Thymus (tissue), 14 donors: ENCODE measurements at places on chromosomes 3 and 15. TPM values are rescaled to one million over a fixed set of nuclear protein-coding genes. Genes with fewer than 3 reads are reported as not detected.

GRCh38 chr15:89412905-89413411 is 78.3 kb upstream of the POLG start:
- H3K4me1 ChIP-seq = no peaks in the 10 kb centered on the region
- no peak overlapping the region for H3K4me3 ChIP-seq
- peaks cover 90% of the 10 kb centered on the region for H3K27me3 ChIP-seq
- DNase-seq = no peak

GRCh38 chr15:60957111-60957510 is 272.0 kb downstream of the RORA start:
- no peaks in the 10 kb centered on the region for H3K4me1 ChIP-seq
- H3K27ac ChIP-seq = no peak overlapping the region
- no peaks in the 10 kb centered on the region for H3K36me3 ChIP-seq
- H3K4me3 ChIP-seq = no peak overlapping the region
- H3K27me3 ChIP-seq = no peaks in the 10 kb centered on the region
- DNase-seq = no peak

GRCh38 chr3:58801541-58801940 is 135.0 kb upstream of the FAM3D start:
- no peaks in the 10 kb centered on the region for H3K27me3 ChIP-seq
- H3K4me3 ChIP-seq = no peak overlapping the region
- H3K36me3 ChIP-seq = no peaks in the 10 kb centered on the region
- no peak for DNase-seq

GRCh38 chr3:120824613-120825012 is 82.1 kb downstream of the GTF2E1 start:
- H3K4me1 ChIP-seq = no peaks in the 10 kb centered on the region
- H3K36me3 ChIP-seq = no peaks in the 10 kb centered on the region
- no peak overlapping the region for H3K27ac ChIP-seq
- no peak for DNase-seq
- no peaks in the 10 kb centered on the region for H3K27me3 ChIP-seq
- no peak overlapping the region for H3K4me3 ChIP-seq

DNA sequence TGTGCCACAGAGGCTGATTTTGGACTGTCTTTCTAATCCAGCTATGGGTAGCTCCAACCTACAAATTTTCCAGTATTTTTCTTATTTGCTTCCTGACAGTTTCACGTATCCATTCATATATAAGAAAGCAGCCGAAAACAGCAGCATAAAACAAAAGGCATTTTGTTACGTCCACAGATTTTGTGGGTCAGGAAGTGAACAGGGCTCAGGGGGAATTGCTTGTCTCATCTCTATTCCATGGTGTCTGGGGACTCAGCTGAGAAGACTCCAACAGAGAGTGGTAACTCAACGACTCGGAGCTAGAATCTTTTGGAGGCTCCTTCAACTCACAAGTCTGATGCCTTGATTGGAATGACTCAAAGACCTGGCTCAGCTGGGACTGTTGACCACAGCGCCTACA is 11.7 kb upstream of the SAMMSON start:
- DNase-seq = no peak
- no peaks in the 10 kb centered on the region for H3K27me3 ChIP-seq
- H3K27ac ChIP-seq = no peak overlapping the region

GRCh38 chr15:89325039-89325803 is 9.4 kb downstream of the POLG start:
- H3K4me1 ChIP-seq = peaks cover 7% of the 10 kb centered on the region
- no peak overlapping the region for H3K4me3 ChIP-seq
- H3K36me3 ChIP-seq = peaks cover 98% of the 10 kb centered on the region
- H3K27ac ChIP-seq = no peak overlapping the region

The CRYGS gene
- total RNA-seq = 3.1 TPM

DNA sequence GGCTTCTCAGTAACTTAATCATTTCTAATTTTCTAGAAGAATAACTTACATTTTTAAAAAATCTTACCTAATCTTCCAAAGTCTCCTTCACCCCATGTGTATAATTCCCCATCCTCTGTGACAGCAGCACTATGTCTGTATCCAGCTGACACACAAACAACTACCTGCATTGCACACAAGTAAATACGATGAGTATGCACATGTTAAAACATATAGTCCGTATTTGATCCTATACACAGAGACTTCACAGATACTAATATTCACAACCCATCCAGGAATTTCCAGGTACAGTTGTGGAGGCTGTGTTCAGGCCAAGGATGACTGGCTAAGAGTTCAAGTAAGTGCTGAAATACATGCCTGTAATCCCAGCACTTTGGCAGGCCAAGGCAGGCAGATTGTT is 78.6 kb downstream of the HERC1 start:
- no peak overlapping the region for H3K27ac ChIP-seq
- H3K36me3 ChIP-seq = peaks cover 41% of the 10 kb centered on the region
- H3K4me1 ChIP-seq = no peaks in the 10 kb centered on the region
- DNase-seq = no peak
- no peak overlapping the region for H3K4me3 ChIP-seq
- H3K27me3 ChIP-seq = no peaks in the 10 kb centered on the region

DNA sequence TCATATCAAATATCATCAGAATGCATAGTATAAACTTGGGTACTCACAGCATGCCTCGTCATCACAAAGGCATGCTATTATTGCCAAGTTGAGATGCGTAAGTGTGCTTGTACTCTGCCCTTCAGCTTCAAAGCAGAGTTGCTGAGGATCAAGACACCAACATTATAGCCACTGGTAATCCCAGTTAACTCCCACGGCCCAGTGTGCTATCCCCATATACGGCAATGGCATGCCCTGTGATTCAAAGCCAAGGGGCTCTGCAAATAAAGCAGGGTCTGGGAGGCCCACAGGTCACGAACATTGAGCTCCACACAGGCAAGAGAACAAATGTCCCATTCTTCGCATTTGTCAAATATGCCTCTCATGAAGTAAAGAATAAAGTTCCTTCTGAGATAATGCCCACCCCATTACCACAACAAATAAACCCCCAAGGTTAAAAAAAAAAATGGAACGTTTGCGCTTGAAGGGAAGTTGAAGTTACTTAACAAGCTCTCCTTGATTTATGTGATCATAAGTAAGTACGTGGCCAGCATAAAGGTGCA is 298.1 kb upstream of the NECTIN3 start:
- H3K36me3 ChIP-seq = no peaks in the 10 kb centered on the region
- no peak overlapping the region for H3K4me3 ChIP-seq
- no peaks in the 10 kb centered on the region for H3K4me1 ChIP-seq
- no peak overlapping the region for H3K27ac ChIP-seq
- DNase-seq = no peak

- no peaks in the 10 kb centered on the region for H3K36me3 ChIP-seq
- no peak overlapping the region for H3K27ac ChIP-seq
- H3K4me3 ChIP-seq = no peak overlapping the region
- no peaks in the 10 kb centered on the region for H3K4me1 ChIP-seq
- H3K27me3 ChIP-seq = no peaks in the 10 kb centered on the region
These were observed 179.8 kb downstream of the MEX3B start for GRCh38 chr15:81865850-81866537.

DNA sequence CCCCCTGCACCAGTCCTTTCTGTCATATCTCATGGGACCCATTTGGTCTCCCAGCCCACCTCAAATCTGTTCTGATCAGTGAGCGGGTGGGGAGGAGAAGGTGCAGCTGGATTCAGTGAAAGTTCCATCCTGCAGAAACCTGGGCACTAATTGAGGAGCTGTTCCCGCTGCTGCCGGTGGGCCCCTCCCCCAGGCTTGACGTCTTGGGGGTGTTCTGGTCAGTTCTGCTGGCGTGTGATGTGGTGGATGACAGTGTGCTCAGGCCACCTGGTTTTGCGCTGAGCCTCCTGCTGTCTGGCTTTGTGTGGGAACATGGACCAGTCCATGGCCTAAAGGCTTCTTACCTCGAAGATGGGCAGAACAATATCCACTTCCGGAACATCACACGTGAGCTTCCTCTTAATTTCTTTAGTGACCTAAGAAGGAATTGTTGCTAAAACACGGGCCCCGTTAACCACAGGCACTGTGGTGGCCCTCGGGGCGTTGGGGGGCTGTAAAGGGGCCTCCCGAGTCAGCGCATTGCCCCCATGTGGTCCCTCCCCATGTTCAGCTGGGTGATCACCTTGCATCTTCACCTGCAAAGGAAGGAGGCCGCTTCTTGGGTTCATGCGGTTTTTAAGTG is 59.7 kb downstream of the RGMA start:
- DNase-seq = no peak
- H3K27me3 ChIP-seq = no peaks in the 10 kb centered on the region
- H3K27ac ChIP-seq = no peak overlapping the region
- H3K4me1 ChIP-seq = peaks cover 7% of the 10 kb centered on the region
- no peak overlapping the region for H3K4me3 ChIP-seq

The USP4 gene
- 20.0 TPM for total RNA-seq

DNA sequence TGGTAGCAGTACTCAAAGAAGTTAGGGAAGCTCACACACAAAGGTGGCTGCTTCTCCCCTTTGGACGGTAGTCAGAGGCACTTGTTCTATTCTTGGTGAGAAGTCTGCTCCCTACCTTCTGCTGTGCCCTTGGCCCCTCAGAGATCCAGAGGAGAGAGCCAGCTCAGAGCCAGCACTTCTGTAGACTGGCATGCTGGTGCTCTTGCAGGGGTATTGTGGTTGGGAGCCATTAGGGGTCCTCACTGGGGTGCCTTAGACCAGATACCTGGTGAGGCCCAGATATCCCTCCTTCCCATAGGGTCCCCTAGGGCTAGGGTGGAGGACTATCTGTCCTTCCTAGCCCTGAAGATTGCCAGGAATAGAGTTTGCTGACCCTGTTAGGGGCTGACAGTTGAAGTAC is 140.6 kb downstream of the EEFSEC start:
- no peak for DNase-seq
- H3K27ac ChIP-seq = no peak overlapping the region
- no peak overlapping the region for H3K4me3 ChIP-seq
- peaks cover 10% of the 10 kb centered on the region for H3K36me3 ChIP-seq

GRCh38 chr3:39208463-39209055 is 16.2 kb upstream of the XIRP1 start:
- peaks cover 31% of the 10 kb centered on the region for H3K4me1 ChIP-seq
- peak overlapping the region; percentile 94 for H3K27ac ChIP-seq
- H3K36me3 ChIP-seq = no peaks in the 10 kb centered on the region

The NR1I2 gene
- total RNA-seq = 0.14 TPM

DNA sequence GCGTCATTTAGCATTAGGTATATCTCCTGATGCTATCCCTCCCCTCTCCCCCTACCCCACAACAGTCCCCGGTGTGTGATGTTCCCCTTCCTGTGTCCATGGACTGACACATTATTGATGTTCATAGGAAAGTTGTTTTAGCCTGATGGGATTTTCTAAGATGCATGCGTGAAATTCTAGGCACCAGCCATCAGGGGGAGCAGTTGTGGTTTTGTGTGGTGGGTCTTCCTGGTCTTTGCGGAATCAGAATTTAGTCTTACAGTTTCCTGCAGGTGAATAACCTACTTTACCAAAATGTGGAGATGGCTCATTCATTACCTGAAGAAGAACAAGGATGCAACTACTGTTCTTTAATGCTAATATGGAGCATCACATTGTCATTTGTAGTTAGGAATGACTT is 455.0 kb upstream of the THBS1 start:
- DNase-seq = peak; percentile 59
- no peak overlapping the region for H3K27ac ChIP-seq
- H3K36me3 ChIP-seq = no peaks in the 10 kb centered on the region
- H3K27me3 ChIP-seq = no peaks in the 10 kb centered on the region

DNA sequence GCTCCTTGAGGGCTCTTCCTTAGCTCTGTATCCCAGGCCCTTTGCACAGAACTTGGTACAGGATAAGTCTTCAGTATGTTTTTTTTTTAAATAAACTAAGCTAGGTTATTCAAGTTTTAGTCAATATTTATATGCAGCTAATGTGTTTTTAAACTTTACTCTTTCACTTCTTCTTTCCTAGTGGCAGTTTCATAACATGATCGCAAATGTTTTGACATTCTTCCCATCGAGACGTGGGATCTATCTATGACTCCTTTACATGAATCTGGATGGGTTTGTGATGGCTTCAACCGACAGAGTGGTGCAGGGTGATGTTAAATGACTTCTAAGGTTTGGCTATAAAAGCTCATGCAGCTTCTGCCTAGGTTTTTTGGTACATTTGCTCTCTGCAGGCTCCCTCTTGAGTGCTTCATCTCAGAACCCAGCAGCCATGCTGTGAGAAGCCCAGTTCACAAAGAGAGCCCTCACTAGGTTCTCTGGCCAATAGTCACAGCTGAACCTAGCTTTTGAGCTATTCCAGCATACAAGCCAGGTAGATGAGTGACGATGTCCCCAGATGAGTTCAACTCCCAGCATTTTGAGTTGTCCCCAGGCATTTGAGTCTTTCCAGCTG is 13.5 kb upstream of the MECOM start:
- H3K4me3 ChIP-seq = no peak overlapping the region
- H3K27ac ChIP-seq = no peak overlapping the region
- DNase-seq = no peak
- H3K4me1 ChIP-seq = no peaks in the 10 kb centered on the region
- H3K36me3 ChIP-seq = no peaks in the 10 kb centered on the region

DNA sequence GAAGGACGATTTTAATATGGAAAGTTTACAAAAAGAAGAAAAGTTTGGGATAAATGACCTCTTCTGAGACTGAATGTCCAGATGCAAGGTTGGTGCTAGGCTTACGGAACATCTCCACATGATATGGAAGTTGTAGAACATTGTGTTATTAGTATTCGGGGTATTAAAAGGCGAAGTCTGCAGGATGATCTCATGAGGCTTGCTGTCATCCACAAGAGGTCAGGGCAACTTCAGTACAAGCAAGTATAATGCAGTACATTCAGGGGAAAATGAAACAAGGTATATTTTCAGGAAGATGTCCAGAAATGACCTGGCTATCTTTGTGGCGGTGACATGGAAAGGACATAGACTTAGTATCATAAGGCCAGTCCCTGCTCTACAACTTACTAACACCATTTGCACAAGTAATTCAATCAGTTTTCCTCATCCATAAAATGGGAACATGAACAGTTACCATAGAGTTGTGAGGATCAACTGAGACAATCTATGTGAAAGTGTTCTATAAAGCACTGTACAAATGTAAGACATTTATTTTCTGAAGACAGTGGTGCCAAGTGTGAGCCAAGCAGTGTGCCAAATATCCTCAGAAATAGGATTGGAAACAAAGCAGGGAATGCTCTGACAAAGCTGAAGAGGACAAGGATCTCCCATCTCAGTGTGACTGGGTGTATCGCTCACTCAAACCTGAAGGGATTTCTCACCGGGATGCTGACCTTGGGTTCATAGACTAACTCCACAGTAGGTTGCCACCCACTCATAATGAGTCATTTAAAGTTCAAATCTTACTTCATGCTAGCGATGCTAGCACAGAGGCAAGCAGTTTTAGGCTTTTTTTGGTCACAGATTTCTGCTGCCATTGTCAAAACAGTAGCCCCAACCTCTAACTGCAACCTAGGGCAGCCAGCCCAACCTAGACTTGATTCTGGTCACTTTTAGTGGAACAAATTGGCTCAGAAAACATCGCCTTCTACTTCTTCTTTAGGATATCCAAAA is 118.3 kb downstream of the TIGIT start:
- H3K4me1 ChIP-seq = no peaks in the 10 kb centered on the region
- no peak overlapping the region for H3K4me3 ChIP-seq
- H3K27ac ChIP-seq = no peak overlapping the region
- no peaks in the 10 kb centered on the region for H3K27me3 ChIP-seq
- no peaks in the 10 kb centered on the region for H3K36me3 ChIP-seq
- DNase-seq = no peak
